ENCODE measurements at places on chromosomes 11 and 22.

GRCh38 chr22:29580200-29580810, 608 bp downstream of the NIPSNAP1 start:
- no peak for DNase-seq

DNA sequence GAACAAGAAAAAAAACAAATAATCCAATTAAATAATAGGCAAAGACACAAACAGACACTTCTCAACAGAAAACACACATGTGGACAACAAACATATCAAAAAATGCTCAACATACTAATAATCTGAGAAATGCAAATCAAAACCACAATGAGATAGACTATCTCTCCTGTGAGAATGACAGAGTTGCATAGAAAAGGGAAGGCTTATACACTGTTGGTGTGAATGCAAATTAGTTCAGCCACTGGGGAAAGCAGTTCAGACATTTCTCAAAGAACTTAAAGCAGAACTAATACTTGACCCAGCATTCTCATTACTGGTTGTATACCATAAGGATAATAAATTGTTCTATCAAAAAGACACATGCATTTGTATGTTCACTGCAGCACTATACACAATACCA, 637.8 kb upstream of the LUZP2 start:
- no peak for DNase-seq

- DNase-seq = peak; percentile 73
Observed at GRCh38 chr22:46829941-46830715, 67.7 kb downstream of the TBC1D22A start.

DNA sequence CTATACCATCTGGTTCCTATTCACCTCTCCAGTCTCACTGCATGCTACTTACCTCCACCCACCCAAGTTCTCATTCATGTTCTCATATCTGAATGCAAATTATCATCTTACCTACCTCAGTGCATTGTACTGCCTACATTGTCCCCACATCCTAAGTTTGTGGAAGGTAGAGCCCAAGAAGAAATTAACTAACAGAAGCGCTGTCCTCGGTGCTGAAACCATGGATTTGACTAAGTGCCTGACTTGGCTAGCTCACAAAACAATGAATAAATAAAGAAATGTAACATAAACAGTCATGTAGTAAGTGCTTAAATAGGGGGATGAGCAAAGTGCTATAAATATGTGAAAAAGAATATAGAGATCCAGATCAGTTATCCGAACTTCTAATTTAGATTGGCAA, 63.2 kb downstream of the GRIA4 start:
- DNase-seq = peak; percentile 30

GRCh38 chr11:108199446-108200321, 22.8 kb downstream of the NPAT start:
- peak; percentile 42 for DNase-seq
